ENCODE measurements at places on chromosomes 4 and X.

GRCh38 chr4:1177274-1178141 lies 5.1 kb upstream of the SPON2 start:
- peaks cover 33% of the 10 kb centered on the region for H3K36me3 ChIP-seq
- peaks cover 8% of the 10 kb centered on the region for H3K4me1 ChIP-seq
- DNase-seq, result no peak
- H3K27me3 ChIP-seq, result peaks cover 11% of the 10 kb centered on the region
- H3K4me3 ChIP-seq, result no peak overlapping the region
- no peak overlapping the region for H3K27ac ChIP-seq

GRCh38 chr4:127580891-127581290 lies 51.9 kb upstream of the INTU start:
- no peak for DNase-seq
- H3K4me1 ChIP-seq, result no peaks in the 10 kb centered on the region
- no peak overlapping the region for H3K4me3 ChIP-seq
- H3K36me3 ChIP-seq, result no peaks in the 10 kb centered on the region
- no peak overlapping the region for H3K27ac ChIP-seq
- H3K27me3 ChIP-seq, result peaks cover 4% of the 10 kb centered on the region

DNA sequence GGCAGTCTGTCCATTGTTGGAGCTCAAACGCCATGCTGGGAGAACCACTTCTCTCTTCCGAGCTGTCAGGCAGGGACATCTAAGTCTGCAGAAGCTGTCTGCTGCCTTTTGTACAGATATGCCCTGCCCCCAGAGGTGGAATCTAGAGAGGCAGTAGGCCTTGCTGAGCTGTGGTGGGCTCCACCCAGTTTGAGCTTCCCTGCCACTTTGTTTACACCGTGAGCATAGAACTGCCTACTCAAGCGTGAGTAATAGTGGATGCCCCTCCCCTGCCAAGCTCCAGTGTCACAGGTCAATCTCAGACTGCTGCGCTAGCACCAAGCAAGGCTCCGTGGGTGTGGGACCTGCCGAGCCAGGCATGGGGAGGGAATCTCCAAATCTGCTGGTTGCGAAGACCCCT lies 145.7 kb downstream of the VSIG4 start:
- DNase-seq, result no peak
- H3K27me3 ChIP-seq, result peaks cover 2% of the 10 kb centered on the region
- H3K4me1 ChIP-seq, result peaks cover 18% of the 10 kb centered on the region
- H3K27ac ChIP-seq, result no peak overlapping the region

DNA sequence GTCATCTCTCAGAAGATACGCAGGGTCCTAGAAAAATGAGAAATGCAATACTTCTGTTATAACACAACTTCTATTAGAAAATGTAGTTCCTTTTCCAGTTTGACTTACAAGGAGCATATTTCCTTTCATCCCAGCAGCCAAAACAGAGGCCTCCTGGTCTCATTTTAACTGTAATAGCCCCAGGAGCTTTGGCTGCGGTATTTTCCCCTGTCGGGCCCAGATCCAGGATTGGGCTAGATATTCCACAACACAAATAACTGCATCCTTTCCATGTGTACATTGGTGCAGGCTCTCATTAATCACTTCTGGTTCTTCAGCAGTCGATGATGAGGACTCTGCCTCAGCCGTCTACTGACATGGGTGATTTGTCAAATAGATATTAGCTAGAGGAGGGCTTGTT lies 166.1 kb downstream of the TENM3 start:
- no peak overlapping the region for H3K27ac ChIP-seq
- no peaks in the 10 kb centered on the region for H3K27me3 ChIP-seq
- no peaks in the 10 kb centered on the region for H3K4me1 ChIP-seq
- H3K36me3 ChIP-seq, result no peaks in the 10 kb centered on the region

GRCh38 chr4:177448850-177449249 lies 6.6 kb upstream of the AGA start:
- no peaks in the 10 kb centered on the region for H3K27me3 ChIP-seq
- DNase-seq, result no peak
- peaks cover 25% of the 10 kb centered on the region for H3K4me1 ChIP-seq
- H3K36me3 ChIP-seq, result peaks cover 1% of the 10 kb centered on the region
- no peak overlapping the region for H3K27ac ChIP-seq

- H3K27me3 ChIP-seq, result no peaks in the 10 kb centered on the region
- H3K36me3 ChIP-seq, result no peaks in the 10 kb centered on the region
- no peak overlapping the region for H3K27ac ChIP-seq
- no peak overlapping the region for H3K4me3 ChIP-seq
- H3K4me1 ChIP-seq, result no peaks in the 10 kb centered on the region
Measured at GRCh38 chr4:19707876-19708275, 543.8 kb upstream of the SLIT2 start.

DNA sequence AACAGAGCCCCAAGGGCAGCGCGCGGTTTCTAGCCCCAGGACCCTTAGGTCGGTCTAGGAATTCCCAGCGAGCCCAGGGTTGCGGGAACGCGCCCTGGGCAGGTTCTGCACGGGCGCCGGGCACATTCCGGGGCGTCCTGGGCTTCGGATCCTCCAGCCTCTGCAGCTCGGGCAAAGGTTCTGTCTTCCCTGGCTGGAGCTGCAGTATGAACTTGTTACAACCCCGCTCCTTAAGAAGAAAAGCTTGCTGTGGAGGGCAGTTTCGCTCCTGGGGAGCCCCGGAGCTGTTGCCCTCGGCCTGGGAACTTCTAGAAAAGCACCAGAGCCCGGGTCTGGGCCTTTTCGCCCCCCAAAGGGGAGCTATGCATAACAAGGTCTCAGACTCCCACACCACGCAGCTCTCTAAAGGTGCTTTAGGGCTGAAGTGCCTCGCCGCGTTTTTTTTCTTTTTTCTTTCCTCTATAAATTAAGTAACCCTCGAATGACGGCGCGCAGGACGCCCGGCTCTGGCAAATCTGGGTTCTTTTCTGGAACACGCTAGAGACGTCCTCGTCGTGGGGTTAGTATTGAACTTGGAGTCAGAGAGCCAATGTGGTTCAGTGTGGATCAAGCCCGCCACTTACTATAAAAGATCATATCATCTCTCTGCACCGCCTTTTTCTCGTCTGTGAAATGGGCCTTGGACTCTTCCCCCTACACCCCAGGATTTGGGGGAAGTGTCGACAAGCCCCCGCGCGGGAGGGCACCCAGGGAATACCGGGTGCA lies 5.7 kb downstream of the MSX1 start:
- peaks cover 4% of the 10 kb centered on the region for H3K36me3 ChIP-seq
- DNase-seq, result no peak
- no peak overlapping the region for H3K27ac ChIP-seq
- H3K4me3 ChIP-seq, result no peak overlapping the region

DNA sequence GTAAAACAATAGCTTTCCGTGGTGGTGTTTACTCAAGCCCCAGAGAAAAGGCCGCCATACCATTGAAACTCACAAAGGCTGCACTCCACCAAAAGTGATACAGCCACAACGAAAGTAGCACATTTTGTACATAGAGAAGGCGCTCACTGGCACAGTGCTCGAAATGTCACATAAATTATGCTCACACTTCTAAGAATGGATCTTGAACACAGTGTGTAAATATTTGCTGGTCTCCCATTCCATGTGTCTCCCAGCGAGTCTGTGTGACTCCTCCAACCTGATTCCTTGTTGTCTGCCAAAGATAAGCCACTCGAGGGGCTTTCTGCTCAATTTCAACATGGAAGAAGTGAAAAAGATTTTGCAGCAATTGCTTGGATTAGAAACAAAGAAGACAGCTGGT lies 234.0 kb upstream of the VCX3A start:
- no peak overlapping the region for H3K27ac ChIP-seq
- no peaks in the 10 kb centered on the region for H3K4me1 ChIP-seq
- no peak overlapping the region for H3K4me3 ChIP-seq
- no peaks in the 10 kb centered on the region for H3K27me3 ChIP-seq
- no peaks in the 10 kb centered on the region for H3K36me3 ChIP-seq
- no peak for DNase-seq

GRCh38 chrX:40080894-40081678 lies 16.7 kb downstream of the BCOR start:
- H3K27me3 ChIP-seq, result no peaks in the 10 kb centered on the region
- no peak overlapping the region for H3K27ac ChIP-seq
- peaks cover 15% of the 10 kb centered on the region for H3K36me3 ChIP-seq
- no peak overlapping the region for H3K4me3 ChIP-seq

- peak overlapping the region; percentile 81 for H3K27ac ChIP-seq
- peaks cover 82% of the 10 kb centered on the region for H3K4me1 ChIP-seq
- H3K36me3 ChIP-seq, result peaks cover 59% of the 10 kb centered on the region
- H3K4me3 ChIP-seq, result peak overlapping the region; percentile 71
- no peak for DNase-seq
Measured at GRCh38 chrX:136747003-136747986, 33.4 kb downstream of the ARHGEF6 start.

DNA sequence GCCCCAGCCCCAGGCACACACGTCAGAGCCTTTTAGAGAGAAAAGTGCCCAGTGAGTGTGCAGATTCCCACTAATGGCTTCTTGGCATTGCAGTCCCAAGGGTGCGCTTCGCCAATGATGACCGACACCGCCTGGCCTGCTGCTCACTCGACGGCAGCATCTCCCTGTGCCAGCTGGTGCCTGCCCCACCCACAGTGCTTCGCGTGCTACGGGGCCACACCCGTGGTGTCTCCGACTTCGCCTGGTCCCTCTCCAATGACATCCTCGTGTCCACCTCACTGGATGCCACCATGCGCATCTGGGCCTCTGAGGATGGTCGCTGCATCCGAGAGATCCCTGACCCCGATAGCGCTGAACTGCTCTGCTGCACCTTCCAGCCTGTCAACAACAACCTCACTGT lies 2.9 kb downstream of the WDR13 start:
- H3K4me3 ChIP-seq, result no peak overlapping the region
- no peak for DNase-seq
- peaks cover 5% of the 10 kb centered on the region for H3K4me1 ChIP-seq
- no peak overlapping the region for H3K27ac ChIP-seq
- H3K27me3 ChIP-seq, result no peaks in the 10 kb centered on the region

GRCh38 chrX:25158635-25159034 lies 142.9 kb upstream of the ARX start:
- no peak overlapping the region for H3K4me3 ChIP-seq
- H3K4me1 ChIP-seq, result no peaks in the 10 kb centered on the region
- no peaks in the 10 kb centered on the region for H3K27me3 ChIP-seq
- DNase-seq, result no peak

DNA sequence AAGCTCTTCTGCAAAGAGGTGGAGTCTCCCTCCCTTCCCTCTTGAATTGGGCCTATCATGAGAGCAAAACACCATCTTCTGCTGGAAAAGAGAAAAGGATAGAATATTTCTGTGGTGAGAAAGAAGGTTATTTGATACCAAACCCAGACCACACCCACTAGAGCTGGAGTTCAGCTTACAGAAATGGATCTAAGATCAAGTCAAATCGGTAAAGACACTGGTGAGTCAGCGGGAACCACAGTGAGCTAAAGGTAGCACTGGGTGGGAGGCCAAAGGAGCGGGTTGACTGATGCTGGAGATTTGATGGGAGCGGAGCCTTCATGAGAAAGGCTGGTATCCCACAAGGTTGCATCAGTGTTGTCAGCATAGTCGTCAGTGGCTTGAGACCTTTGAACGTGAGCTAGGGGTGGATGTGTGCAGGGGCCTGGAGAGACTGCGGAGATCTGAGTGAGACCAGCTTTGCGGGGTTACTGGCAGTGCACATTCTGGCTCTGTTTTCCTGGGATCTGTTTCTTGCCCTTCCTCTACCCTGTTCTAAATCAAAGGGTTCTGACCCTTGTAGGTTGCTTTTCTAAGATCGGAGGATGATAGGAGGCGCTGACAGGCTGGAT lies 106.4 kb upstream of the SCOC start:
- no peak overlapping the region for H3K27ac ChIP-seq
- no peaks in the 10 kb centered on the region for H3K36me3 ChIP-seq
- H3K4me3 ChIP-seq, result no peak overlapping the region
- no peaks in the 10 kb centered on the region for H3K4me1 ChIP-seq
- peak; percentile 69 for DNase-seq

GRCh38 chrX:75086731-75087195 lies 69.3 kb downstream of the ABCB7 start:
- DNase-seq, result no peak
- no peaks in the 10 kb centered on the region for H3K4me1 ChIP-seq
- no peaks in the 10 kb centered on the region for H3K27me3 ChIP-seq
- H3K36me3 ChIP-seq, result peaks cover 23% of the 10 kb centered on the region

GRCh38 chr4:174874898-174875297 lies 43.3 kb upstream of the ADAM29 start:
- no peaks in the 10 kb centered on the region for H3K4me1 ChIP-seq
- H3K27me3 ChIP-seq, result no peaks in the 10 kb centered on the region
- H3K27ac ChIP-seq, result no peak overlapping the region
- no peaks in the 10 kb centered on the region for H3K36me3 ChIP-seq
- no peak overlapping the region for H3K4me3 ChIP-seq

DNA sequence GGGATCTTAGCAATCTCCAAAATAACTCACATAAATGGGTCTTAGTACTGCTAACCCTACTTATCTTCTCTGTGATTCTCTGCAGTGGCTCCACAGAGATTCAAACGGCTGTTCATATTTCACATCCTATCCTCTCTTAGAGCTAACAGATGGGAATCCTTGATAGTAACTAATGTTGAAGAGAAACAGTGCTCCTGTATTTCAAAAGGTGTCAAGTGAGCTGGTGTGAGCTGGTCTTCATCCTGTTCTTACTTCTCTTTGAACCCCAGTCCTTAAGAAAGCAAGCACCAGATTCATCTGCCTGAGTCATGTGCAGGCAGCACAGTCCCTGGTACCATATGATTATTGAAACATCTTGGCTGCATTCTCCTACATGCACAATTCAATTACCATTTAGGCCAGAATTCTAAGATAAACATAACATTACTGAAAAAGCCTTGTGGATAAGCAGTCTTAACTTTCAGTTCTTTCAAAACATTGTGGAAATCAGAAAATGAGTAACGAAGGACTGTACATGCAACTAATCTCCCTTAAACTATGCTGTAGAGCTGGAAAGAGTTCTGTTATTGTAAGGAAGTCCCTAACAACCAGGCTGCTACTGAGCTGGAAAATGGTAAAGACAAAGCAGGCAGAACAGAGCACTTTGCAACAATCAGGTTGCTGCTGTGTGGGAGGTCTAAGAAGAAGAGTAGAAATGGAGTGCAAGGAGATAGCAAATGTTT lies 153.1 kb downstream of the NPNT start:
- no peak overlapping the region for H3K4me3 ChIP-seq
- H3K27ac ChIP-seq, result no peak overlapping the region

DNA sequence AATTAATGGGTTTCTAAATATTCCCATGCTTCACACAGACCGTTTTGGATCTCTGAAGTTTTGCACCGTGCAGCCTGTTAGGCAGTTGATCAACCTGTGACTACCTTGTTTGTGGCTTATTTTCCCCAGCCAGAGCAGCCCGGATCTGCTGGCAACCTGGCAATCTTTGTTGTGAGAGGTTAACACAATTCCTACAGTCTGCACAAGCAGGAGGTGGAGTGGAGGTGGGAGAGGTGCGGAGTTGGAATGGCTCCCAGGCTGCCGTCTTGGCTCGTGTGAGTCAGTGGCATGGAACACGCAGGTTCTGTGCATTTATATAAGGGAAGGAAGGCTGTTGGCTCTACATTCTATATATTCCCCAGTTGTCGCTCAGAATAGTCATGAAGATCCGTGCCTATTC lies 70.9 kb upstream of the STOX2 start:
- no peak for DNase-seq
- peaks cover 4% of the 10 kb centered on the region for H3K4me1 ChIP-seq
- no peak overlapping the region for H3K27ac ChIP-seq

Measured in T-helper 2 cell treated with Interferon-gamma antibody and Interleukin-4, amounts not matched to agents 5 μg/mL and 100 μg/mL, for 36 hours (primary cell).